ENCODE measurements at places on chromosomes 1 and 21.

- DNase-seq: no peak
Observed at GRCh38 chr1:114249691-114250090, 96.0 kb upstream of the SYT6 start.

DNA sequence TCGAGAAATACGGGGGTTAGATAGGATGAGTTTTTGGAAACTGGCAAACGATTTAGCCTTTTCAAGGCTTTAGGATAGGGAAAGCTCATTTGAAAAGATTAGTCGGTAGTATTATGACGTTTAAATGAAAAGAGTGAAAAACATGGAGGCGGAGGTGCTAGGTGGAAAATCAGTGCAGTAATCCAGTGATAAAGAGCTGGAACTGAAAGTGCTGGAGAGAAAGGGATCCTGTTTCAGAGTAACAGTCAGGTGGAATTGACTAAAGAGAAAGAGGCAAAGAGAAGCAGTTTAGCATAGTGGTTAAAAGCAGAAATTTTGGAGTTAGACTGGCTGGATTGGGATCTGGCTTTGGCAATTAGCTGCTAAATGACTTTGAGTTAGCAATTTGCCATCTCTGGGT is 945 bp downstream of the WDR3 start:
- DNase-seq: peak; percentile 18

DNA sequence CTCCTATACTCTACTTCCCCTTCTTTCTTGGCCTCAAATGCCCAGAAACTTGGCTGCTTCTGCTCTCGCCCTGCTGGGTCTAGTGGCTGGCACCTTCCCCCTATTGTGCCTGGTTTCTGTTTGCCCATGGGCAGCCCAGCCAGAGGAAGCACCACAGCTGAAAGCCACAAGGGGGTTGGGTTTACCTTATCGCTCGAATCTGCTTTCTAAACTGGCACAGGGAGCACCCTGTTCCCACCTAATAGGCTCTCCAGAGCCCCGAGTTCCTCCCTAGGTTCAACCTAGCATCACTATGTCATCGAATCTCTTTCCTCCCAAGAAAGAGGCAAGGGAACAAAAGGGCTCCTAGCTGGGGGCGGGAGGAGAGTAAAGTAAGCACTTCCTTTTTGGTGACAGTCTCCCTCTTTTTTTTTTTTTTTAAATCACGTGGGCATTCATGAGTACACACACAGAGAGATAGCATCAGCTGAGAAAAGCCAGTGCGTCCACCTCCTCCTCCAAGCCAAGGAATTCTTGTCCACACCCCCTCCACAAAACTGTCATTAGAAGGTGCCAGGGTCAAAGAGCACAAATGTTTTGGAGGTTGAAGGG is 72.8 kb downstream of the PLEKHA6 start:
- DNase-seq: no peak

DNA sequence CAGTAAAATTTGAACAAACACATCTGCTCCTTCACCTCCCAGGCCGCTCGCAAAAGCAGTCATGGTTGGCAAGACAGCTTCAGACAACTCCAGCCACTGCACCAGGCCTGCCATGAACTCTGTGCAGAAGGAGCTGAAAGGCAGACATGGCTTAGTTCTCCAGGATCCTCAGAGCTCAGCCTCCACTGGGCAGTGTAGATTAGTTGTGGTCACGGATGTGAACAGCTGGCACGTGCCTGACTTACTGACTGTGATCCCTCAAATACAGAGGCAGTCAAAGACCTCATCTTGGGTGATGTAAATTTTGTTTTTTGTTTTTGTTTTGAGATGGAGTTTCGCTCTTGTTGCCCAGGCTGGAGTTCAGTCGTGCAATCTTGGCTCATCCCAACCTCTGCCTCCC is 28.4 kb downstream of the TMCO4 start:
- DNase-seq: peak; percentile 33

- no peak for DNase-seq
Observed at GRCh38 chr1:159991513-159991912, 37.5 kb upstream of the SLAMF9 start.

DNA sequence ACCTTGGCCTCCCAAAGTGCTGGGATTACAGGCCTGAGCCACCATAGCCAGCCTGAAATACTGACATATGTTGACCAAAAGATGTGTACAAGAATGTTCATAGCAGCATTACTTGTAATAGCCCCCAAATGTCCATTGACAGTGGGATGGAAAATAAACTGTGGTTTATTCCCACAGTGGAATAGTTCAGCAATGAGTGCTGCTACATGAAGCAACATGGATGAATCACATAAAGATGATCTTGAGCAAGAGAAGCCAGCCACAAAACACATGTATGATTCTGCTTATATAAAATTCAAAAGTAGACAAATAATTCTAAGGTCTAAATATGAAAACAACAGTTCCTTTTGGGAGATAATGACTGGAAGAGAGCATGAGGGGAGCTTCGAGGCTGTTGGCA is 9.1 kb upstream of the CREG1 start:
- no peak for DNase-seq

DNA sequence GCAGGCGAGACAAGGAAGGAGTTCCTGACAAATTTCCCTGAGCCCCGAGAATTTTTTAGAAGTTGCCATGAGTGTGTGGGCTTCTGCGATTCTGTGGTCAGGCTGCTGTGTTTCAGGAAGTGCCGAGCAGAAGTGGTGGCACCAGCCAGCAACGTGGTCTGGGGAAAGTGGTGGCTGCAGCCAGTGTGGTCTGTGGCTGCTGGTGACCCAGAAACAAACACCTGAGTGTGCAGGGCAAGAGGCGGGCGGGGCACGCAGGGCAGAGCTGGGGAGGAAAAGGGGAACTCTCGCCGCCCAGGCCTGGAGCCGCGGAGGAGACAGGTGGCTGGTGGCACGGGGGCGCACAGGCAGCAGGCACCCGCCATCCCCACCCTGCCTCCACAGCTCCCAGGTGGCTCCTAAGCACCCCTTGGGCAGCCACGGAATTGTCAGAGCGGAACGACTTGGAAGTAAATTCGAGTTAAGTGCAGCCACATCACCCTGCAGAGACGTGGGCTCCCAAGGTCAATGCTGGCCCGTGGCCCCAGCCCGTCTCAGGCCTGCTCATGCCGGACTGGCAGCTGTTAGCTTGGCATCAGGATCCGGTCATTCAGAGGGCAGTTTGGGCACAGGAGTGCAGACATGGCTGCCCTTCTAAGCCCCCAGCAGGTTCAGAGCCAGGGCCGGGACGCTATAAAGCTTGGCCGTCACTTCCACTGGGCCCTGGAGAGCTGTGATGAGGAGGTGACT is 25.1 kb downstream of the PRDM16 start:
- DNase-seq: no peak

- DNase-seq: no peak
Observed at GRCh38 chr21:37008724-37009123, 2.2 kb downstream of the RIPPLY3 start.

DNA sequence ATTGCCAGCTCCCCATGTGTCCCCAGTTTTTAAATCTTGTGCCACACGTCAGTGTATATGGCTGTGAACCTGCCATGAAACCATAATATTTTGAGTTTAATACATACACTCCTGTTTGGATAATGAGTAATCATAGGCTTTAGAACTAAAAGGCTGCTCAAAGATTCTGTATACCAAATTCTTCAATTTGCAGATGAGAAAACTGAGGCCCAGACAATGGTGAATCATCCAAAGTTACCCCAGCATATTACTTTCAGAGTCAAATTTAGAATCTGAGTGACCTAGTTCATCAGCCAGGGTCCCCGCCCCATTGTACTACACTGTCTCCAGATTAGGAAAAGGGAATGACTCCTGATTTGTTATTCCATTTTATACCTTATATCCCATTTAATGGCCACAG is 224.6 kb downstream of the FGGY start:
- DNase-seq: no peak

DNA sequence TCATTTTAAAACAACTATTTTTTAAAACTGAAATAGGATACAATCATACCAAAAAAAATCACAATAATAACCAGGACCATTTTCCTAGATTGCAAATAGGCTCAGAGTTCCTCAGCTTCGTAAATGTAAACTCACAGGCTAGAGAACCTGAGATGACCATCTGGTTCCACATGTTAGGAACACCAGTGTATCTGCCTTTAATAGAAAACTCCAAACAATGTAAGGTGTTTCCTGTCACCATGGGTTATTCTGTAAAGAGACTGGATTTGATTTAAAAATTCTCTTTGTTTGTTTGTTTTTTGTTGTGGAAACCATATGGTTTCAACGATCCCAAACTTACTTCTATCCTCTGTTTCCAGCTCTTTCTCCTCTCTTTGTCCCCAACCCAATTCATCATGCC is 197.5 kb downstream of the ZZZ3 start:
- DNase-seq: no peak

DNA sequence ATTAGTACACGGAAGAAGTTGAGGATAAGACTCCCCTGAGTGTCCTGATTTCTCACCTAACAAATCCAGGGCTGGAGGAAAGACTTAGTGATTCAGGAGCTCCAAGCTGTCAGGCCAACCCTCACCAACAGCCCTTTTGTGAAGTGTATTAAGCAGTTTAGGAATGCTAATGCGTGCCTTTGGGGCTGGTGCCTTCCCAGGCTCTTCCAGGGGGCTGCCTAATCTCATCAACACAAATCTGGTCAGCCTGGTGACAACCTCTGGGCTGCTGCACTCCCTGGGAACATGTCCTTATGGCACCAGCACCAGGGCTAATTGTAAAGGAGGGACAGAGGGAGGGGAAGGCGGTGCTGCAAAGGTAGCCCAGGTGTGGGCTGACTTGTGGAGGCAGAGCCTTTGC is 15.5 kb downstream of the CSMD2 start:
- DNase-seq: peak; percentile 98

DNA sequence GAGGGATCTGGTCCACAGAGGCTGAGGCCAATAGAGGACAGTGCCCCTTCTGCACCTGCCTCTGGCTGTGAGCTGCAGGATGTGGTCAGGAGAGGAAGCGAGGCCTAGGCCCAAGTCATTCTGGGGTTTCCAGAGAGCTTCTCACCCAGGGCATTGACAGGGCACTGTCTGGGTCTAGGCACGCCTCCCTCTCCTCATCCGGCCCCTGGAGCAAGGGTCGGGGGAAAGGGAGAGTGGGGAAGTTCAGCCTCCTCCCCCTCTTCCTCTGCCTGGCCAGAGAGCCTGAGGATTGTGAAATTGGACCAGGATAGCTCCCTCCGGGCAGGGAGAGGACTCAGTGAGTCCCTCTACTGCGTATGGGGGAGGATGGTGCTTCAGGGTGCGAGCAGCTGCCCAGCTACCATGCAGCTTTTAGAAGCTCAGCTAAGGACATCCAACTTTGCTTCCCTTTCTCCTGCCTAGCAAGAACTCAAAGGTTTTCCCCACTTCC is 6.3 kb upstream of the INAVA start:
- no peak for DNase-seq

GRCh38 chr1:10782491-10783244 is 13.8 kb downstream of the CASZ1 start:
- no peak for DNase-seq

DNA sequence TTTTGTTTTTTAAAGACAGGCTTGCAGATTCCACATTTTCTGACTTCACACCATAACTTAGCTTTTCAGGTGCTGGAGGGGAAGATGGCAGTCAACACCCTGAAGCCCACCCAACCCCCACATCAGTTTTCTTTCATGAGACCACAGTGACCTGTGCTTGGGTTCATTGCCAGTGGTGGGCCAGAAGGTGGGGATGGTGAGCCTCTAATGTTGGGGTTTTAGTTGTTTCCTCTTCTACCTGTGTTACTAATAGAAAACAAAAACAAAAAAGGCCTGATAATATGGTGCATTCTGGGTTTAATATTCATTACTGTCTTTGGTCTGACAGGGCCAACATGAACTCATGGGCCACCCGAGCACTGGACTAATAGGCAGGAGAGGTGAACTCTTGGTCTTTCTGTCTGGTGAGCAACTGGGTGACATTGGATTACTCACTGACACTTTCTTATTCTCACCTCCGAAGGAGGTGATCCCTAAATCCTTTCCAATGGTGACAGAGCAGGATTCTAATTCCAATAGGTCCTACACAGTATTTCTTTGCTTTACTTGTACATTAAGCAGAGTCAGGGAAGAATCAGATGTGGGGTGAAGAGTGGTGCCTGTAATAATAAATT is 132.8 kb downstream of the CLIC6 start:
- peak; percentile 46 for DNase-seq

DNA sequence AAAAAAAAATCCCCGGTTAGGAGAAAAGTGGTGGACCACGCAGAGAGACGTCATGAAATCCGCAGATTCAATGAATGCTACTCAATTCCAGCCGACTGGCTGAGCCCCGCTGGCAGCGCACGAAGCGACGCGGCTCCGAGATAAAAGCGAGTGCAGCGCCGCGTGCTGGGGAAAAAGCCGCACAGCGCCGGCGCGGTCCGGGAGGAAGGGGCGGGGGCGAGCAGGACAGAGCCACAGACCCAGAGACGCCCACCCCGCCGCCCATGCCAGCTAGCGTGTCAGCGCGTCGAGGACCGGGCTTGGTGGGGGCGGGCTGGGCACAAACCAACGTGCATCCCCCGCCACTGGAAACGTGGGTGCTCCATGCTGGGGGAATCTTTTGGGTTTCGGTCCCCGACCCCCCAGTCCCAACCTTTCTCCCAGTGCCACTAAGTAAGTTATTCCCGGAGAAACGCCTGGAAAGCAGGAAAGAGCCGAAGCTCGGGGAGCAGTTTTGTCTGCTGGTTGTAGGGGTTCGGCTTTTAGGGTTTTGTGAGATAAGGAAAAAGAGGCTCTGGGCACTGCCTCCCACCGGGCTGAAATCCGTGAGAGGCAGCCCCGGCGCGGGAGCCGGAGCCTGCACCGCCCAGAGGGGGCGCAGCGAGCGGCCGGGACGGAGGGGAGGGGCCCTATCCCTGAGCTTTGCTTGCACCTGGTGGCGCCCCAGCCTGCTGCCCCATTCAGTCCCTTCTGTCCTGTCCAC is at the start of gene KCNJ6:
TSS of gene KCNJ6 (minus strand) at position 148 of the 742 bp plus-strand sequence. CDS start 75,775 bp downstream, outside the sequence.
- DNase-seq: peak; percentile 89

GRCh38 chr1:200330741-200331428 is 79.0 kb downstream of the ZNF281 start:
- DNase-seq: no peak

DNA sequence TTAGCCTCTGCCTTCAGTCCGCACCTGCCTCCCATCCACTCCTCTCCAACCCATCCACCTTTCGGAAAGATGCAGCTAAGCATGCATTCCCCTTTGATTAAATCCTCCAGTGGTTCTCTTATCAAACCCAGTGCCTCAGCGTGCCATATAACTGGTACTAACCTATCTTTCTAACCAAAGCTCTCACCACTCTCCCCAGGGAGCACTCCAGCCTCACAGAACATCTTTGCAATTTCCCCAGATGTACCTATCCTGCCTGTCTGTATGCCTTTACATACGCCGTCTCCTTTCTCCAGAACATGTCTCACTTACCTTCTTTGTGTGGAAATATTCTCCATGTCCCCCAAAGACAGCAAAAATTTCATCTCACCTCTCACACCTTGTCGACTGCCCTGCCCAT is 80.0 kb downstream of the SLC25A24 start:
- no peak for DNase-seq
